ENCODE measurements at places on chromosomes 13 and 19.

DNA sequence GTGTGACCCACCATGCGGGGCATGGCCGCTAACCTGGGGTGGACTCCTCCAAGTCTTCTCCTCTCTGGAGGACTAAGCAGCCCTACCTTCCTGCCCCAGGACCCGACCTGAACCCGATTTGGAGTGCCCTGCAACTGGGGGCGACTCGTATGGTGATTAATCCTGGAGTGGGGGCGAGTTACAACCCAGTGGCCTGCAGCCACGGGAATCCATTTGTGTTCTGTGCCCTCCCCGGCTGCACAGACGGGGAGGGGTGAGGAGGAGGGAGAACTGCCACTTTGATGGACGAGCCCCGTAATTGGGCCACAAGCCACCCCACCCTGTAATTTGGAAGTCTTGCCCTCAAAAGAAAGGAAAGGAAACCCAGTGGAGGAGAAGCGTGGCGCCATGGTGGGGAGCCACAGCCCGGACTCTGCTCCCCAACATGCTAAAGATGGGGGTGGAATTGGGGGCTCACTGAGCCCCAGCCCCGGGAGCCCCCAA, 18.0 kb downstream of the PRR36 start:
- DNase-seq = no peak

DNA sequence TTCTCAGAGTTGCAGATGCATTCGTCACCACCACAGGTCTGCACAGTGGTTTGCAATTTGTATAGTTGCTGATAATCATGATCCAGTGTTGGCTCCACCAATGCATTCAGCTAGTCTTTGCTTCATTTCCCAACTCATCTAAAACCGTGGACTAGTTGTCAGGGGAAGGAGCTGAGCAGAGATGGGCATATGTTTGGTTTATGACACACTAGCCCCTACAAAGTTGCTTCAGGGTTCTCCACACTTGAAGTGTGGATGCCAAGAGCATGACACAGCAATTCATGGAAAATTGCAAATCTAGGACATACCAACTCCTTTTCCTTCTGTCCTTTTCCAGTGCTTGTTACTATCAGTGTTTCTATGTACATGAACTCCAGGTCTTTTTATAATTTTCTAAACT, 168.0 kb downstream of the TNFSF13B start:
- DNase-seq = peak; percentile 3

GRCh38 chr13:33794576-33794975, 23.4 kb upstream of the RFC3 start:
- DNase-seq = no peak

- peak; percentile 37 for DNase-seq
These were observed 1.4 kb upstream of the ICAM1 start for GRCh38 chr19:10269333-10270179.

- no peak for DNase-seq
These were observed 126.8 kb downstream of the LMO7 start for GRCh38 chr13:75762955-75763354.

GRCh38 chr13:106357198-106357597, 178.3 kb downstream of the EFNB2 start:
- DNase-seq = no peak

DNA sequence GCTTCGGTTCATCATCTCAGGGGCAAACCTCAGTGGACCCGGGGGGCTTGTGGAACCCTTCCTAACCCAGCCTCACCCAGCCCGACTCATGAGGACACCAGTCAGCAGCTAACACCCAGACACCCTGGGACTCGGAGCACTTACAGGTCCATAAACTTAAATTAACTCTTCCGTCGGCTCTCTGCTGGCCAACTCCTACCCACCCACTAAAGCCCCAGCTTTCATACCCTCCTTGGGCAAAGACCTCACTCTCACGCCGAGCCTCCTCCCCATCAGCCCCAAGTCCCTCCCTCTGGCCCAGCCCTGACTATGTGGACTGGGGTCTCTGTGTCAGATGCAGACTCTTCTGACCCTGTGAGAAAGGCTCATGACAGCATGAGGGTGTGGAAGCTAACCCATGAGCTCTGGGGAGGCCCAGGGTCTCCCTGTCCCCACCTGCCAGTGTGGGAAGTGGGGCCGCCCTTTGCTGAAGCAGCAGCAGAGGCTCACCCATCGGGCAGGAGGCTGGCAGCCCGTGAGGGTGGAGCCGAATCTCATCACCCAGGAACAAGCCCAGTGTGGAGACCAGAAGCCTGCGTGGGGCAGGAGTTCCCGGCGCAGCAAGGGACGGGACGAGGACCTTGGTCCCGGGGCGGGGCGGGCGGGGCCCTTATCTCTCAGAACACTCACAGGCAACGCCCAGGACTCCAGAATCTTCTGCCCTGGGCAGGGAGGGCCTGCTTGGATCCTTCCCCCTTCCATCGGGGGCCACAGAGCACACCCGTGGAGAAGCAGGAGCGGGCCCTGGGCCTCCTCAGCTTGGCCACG, 19.8 kb downstream of the TCF3 start:
- no peak for DNase-seq

DNA sequence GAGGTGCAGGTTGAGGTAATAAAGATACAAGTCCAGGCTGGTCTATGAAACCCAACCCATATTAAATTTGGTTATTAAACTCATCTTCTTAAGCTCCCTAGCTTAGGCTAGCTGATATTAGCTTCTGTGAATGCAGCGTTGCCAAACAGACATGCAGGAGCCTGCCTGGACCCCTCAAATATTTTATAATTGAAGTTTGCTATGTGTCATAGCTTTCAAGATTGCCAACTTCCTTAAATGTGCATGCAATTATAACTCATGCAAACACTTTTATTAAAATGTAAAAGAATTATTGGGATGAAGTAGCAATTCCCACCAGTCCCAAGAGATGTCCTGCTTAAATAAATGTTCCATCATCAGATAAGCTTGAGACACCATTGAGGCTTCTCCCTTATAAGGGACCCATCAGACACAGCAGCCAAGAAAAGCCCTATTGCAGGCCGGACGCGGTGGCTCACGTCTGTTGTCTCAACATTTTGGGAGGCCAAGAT, 51.3 kb downstream of the MBNL2 start:
- no peak for DNase-seq

GRCh38 chr13:20105161-20105689, 55.6 kb downstream of the GJA3 start:
- no peak for DNase-seq

- no peak for DNase-seq
These were observed 487.1 kb upstream of the SGCG start for GRCh38 chr13:22693691-22694090.

GRCh38 chr13:107716741-107717140, 498.6 kb downstream of the LIG4 start:
- DNase-seq = no peak

DNA sequence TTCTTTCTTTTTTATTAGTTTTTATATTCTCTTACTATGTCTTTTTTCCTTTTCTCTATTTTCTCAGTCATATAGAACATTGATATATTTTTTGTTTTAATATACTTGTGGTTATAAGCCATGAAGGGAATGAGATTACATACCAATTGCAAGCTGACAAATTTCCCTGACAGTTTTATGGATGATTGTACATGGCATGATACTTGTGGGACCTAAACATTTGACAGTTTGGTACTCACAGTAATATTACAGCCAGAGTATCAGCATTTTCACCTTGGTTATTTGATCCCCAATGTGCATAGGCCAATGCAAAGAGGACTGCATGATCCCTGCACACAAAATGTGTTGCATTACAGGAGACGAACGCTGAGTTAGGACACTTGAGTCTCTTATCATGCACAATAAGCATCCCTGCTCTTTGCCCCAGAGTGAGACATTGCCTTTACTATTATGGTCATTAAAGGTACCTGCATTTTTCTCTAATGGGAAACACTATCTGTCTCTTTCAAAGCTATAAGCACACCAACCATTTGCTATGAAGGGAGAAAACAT, 713.4 kb upstream of the PCDH20 start:
- DNase-seq = no peak

- DNase-seq = no peak
These were observed 4.6 kb upstream of the SCEL start for GRCh38 chr13:77530875-77531274.

Measured in Caki2 (cell line).